ENCODE measurements at places on chromosomes 3 and 15.

DNA sequence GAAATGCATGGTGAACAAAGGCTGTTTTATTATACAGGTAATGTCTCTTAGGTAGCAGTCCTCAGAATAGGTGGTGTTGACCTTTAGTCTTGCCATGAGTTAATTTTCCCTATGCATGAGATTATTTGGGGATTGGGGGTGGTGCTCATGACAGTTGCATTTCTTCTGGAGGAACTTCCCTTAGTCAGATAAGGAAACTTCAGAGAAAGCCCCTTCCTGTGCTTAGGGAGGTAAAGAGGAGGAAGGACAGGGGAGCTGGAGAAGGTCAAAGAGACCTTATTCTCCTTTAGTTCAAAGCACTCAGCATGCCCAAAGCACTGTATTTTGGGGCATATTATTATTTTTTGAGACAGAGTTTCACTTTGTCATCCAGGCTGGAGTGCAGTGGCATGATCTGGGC is 47.7 kb downstream of the ZBTB11 start:
- no peak for DNase-seq

DNA sequence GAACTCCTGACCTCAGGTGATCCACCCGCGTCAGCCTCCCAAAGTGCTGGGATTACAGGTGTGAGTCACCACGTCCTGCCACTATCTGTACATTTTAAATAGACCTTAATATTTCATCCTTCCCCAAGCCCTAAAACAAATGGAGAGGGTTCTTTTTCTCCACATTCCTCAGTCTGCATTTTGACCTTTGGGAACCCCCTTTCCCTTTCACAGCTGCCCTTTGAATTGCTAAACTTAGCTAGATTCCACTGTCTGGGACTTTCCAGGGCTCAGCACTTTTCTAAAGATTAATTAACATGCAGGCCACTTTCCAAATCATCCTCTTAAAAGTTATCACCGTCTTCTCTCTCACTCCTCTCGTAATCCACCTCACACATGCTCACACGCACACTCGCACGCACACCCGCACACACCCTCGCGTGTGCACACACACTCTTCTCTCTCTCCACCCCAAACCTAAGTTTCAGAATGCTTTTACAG is 124.2 kb downstream of the TMCO5A start:
- no peak for DNase-seq

DNA sequence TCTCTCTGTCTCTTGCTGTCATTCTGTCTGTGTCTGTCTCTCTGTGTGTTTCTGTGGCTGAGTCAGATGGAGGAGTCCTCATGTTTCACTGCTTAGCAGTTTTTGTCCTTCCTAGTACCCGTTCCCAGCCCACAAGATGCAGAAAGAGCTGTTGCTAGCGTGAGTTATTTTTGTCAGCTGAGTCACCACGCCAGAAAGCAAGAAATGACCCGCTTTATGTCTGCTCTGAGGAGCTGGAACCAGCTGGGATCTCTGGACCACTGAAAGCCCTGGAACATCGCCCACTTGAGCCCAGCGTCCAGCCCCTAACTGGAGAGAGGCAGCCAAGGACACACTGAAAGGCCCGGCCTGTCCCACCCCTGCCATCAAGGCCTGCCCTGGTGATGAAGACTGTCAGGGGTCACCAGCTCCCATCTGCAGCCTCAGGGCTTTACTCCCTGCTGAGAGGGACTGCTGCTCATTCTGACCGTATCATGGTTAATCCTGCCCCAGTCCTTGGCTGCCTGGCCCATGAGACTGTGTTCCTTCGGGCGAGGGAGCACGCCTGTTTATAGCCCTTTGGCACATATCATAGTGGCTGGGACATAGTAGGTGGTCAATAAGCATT is 101.7 kb upstream of the TPM1 start:
- DNase-seq, result no peak

DNA sequence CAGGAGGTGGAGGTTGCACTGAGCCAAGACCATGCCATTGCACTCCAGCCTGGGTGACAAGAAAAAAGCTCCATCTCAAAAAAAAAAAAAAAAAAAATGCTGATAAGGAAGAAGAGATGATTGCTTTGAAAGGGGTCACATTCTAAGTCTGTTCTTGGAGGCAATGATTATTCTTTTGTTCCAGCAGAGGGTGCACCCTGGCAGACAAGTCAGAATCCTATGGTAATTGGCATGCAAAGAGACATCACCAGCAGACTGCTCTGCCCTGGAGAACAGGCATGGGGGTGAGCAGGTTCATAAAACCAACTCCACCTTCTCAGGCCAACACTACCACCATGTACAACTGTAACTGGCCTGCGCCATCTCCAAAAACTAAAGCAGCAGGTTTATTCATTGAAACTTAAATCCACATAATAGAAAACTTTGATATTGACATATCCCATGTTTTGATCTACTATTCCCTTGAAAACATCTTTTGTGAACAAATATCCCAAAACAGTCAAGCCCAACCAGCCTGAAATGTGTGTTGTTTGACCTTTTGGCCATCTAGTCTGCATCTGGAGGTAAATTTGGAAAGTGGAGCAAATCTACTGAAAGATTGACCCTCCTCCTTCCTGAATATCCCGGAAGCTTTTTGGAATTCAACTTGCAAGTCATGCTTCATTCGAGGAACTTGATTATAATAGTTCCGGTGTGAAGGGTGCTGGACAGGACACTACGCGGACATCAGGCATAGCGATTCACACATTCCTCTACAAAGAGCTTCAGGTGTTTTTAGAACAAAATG is 100.3 kb downstream of the MECOM start:
- peak; percentile 60 for DNase-seq

DNA sequence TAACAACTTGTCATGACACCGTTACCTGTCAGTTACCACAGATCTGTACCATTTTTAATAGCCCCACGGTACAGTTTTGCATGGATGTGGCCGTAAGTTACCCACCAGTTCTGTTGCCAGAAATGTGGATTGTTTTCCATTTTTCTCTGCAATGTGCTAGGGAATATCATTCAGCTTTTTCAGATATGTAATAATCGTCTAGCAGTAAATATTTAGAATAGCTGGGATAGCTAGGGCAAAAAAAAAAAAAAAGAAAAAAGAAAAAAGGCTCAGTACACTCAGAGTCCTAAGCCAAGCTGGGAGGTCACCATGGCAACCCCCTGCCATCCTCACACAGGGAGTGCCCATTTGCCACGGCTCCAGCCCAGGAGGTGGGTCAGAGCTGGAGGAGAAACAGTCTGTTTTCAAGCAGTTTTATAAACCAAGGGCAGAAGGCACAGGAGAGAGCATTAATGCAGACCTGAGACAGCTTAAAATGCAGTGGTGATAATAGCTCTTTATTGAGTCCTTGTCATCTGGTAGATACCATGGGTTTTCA is 25.2 kb downstream of the PAQR5 start:
- DNase-seq, result no peak

- no peak for DNase-seq
These were observed 550.4 kb upstream of the CCDC54 start for GRCh38 chr3:106826791-106827311.

GRCh38 chr15:29773816-29774215 is 48.5 kb downstream of the TJP1 start:
- DNase-seq, result no peak

DNA sequence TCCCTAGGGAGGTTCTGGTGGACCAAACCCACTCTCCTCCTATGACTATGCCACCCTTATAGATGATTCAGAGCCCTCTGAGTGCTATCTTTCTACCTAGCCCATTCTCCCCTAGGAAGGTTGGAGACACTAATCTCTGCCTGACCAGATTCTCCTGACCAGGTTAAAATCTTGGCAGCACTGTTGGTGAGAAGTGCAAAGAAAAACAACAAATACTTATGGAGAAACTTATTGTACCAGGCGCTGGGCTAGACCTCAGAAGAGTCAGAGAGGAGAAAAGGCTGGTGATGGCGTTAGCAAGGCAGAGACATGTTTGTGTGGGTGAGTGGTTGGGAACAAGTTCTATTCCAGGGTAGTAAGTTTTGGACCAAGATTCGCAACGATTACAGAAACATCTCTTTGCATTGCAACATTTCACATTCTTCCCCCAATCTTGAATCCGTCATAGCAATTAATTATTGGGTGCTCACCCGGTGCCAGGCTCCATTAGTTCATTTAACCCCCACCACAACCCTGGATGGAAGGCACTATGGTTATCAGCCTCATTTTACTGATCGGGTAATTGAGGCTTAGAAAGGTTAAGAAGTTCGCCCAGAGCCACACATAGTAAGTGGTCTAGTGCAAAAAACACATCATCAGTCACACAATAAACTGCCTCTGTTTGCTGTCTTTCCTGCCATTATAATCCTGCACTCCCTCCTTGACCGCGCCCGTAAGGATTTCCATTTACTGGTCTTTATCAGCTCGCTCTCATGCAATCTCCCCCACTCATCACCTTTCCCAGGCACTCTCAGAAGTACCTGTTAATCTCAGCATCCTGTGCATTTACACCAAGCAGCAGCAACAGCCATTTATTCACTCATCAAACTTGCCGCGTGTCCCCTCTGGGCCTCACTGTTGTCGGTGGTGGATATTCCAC is 655 bp upstream of the TSPAN3 start:
- DNase-seq, result no peak

DNA sequence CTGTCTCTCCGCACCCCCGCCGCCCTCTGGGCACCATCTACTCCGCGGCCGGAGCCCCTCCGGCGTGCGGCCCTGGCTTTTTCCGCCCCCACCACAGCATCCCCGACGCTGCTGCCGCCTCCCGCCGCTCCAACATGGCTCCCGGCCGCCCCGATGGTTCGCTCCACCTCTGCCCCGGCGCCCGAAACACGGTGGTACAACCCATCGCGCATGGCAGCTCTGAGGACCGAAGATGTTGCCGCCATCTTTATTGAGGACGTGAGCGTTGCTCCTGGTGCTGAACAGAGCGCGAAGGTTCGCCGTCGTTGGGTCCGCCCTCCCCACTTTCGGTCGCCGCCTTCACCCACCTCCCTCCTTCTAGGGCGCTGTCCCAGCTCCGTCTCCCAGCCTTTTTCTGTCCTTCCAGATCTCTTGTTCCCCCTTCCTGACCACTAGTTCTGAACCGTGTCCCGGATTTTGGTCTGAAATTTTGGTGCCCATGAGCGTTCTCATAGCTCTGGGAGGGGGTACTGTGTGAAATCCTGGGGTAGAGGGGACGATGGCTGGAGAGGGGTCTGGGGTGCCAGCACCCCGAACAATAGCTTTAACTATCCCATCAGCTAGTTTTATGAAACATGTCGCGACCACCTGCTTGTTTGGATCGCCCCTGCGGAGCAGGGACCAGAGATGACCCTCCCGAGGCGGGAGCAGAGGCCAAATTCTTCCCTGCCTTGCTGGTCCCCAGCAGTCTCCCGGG is at the start of gene CELSR3:
Gene CELSR3 (minus strand): TSS at position 134 of the 736 bp plus-strand sequence. CDS start 252 bp downstream, outside the sequence.
- DNase-seq, result no peak

GRCh38 chr3:54856271-54856670 is 71.6 kb downstream of the LRTM1 start:
- no peak for DNase-seq

- DNase-seq, result no peak
These were observed 61.0 kb upstream of the ST3GAL6 start for GRCh38 chr3:98702166-98702565.

- DNase-seq, result peak; percentile 86
These were observed 492 bp downstream of the TMCC1 start for GRCh38 chr3:129892857-129893580.

- DNase-seq, result no peak
These were observed at the start of gene GLDN for GRCh38 chr15:51341366-51342226. TSS of gene GLDN (plus strand) at chr15:51341655. CDS start at chr15:51341685, 30 bp downstream.

GRCh38 chr3:48429317-48429959 is 448 bp downstream of the PLXNB1 start:
- peak; percentile 81 for DNase-seq

DNA sequence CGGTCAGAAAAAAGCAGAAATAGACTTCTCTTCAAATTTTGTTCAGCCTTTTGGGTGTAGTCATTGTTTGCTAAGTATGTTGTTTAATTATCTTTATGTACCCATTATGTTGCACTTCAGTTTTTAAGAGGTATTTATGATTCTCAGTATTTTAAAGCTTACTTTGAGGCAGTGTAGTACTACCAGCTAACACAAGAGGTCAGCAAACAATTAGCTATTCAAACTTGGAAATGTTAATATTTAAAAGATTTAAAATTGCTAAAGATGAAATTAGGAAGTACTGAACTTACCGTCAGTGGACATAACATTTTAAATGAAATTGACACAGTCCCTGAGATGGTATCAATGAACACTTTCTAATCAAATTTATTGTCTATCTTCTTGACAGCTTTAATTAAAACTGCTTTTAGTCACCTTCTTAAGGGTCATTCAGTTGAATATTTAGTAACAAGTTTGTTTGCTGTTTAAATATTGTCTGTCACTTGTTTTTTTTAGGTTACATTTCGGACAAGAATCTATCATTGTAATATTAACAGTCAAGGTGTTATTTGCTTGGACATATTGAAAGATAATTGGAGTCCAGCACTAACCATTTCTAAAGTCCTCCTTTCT is 28.1 kb downstream of the NKIRAS1 start:
- peak; percentile 72 for DNase-seq

GRCh38 chr3:72343078-72343477 is 505.2 kb downstream of the SHQ1 start:
- DNase-seq, result no peak

GRCh38 chr3:124972457-124972856 is 37.9 kb upstream of the MUC13 start:
- DNase-seq, result no peak

GRCh38 chr15:94745371-94745770 is 514.0 kb downstream of the MCTP2 start:
- no peak for DNase-seq

DNA sequence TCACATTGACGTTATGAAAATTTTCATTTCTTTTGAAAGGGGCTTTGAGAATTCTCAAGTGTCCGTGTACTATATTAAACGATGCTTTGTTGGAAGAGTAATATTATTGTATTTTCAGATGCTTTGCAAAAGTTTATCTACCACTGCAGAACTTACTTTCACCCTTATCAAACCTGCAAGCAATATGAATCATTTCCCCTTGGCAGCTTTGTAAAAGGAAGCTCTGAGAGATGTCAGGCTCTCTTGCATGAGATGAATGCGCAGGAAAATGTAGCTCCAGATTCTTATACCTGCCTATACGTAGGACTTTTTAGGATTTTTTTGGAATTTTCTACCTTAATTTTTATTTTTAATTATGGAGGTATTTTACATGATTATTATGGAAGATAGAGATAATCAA is 34.5 kb downstream of the GPD1L start:
- DNase-seq, result no peak

- DNase-seq, result no peak
These were observed 15.9 kb downstream of the HRH1 start for GRCh38 chr3:11170052-11170770.
